Stimulated activated CD4-positive, alpha-beta T cell treated with anti-CD3 and anti-CD28 coated beads, Interleukin-4, amount 100 ng/mL, for 24 hours (primary cell): ENCODE measurements at places on chromosomes 11 and 22.
A peak's percentile ranks its signal among the peaks of the same experiment; 100 is the strongest.

- no peak for DNase-seq
These were observed 19.4 kb upstream of the GSTP1 start for GRCh38 chr11:67564230-67564629.

- DNase-seq = no peak
These were observed 79.1 kb upstream of the TIMP3 start for GRCh38 chr22:32722441-32722840.

GRCh38 chr11:68803766-68804165 lies 38.0 kb downstream of the CPT1A start:
- DNase-seq = no peak

GRCh38 chr11:1487851-1488574 lies 1.4 kb upstream of the MOB2 start:
- DNase-seq = no peak

- no peak for DNase-seq
These were observed 20.1 kb upstream of the SYTL2 start for GRCh38 chr11:85831050-85831449.

- peak; percentile 63 for DNase-seq
These were observed 11.4 kb downstream of the BCL9L start for GRCh38 chr11:118914178-118914918.

DNA sequence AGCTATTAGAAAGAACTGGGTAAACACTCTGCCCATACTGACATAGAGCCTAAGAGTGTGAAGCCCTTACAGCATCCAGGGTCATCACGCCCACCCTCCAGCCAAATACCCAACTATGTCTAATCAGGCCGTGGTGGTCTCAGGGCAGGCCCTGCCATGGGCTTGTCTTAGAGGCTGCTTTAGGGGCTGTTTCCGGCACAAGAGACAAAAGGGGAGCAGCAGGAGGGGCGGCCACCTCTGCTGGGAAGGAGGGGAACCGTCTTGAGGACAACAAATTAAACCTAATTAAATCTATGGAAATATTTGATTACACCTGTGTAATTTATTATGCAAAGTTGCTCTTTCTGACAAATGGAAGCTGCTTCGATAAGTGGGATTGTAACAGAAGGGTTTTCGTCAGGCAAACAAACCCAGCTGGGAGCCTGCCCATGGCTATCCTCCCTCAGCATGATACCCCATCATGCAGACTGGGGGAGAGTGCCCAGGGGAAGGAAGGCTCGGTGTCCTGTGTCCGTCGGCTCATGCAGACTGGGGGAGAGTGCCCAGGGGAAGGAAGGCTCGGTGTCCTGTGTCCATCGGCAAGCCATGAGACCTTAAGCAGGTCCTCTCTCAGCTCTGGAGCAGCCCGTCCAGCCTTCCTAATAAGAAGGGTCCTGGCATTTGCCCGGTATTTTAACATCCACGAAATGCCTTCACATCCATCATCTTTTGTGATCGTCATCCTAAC lies 163.6 kb upstream of the B3GAT1 start:
- DNase-seq = no peak

DNA sequence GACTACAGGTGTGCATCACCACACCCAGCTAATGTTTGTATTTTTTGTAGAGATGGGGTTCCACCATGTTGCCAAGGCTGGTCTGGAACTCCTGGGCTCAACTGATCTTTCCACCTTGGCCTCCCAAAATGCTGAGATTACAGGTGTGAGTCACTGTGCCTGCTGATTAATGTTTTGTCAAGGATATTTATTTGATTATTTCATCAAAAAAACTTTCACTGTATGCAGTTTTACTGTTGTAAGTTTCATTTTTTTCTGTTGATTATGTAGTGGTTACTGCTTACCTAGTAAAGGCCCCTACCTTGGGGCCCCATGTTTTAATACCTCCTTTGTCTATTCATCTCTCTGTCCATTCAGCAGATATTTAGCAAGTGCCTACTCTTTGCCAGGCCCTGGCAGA lies 16.7 kb upstream of the FAM168A start:
- DNase-seq = no peak

DNA sequence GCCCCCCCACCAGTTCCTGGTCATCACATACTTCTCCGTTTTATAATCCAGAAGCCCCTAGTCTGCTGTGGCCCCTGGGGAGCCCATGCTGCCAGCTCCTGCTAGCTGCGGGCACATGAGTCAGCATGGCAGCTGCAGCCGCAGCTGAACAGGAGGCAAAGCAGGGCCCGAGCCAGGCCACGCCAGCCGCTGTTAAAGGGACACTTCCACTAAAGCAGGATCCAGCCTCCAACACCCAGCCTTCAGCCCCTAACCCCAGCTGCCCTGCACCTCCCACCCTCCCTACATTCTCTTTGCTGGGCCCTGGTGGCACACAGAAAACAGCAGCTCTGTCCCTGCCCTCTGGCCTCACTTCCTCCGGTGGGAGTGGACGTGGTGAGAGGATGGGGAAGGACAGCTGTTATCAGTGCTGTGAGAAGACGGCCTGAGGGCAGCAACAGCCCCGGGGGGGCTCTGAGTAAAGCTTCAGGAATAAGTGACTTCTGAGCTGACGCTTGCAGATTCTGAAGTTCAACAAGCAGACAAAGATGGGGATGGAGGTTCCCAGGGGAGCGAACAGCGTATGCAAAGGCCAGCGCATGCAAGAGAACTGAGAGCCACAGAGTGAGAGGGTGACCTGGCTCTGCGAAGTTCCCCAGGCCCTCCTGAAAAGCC lies 688 bp upstream of the LRRC74B start:
- no peak for DNase-seq

DNA sequence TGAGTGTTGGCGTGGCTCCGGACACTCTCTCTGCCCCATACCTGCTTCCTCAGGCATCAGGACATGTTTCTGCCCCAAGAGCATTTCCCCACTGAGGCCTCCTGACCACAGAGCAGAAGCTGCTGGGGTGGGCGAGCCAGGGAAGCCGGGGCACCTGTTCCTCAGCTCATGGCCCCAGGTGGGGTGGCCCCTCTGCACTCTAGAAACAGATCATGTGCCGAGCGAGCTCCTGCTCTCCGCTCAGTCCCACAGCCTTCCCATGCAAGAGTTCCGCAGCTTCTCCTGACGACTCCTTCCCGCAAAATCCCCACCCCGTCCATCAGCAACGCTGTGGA lies 22.4 kb upstream of the PANX2 start:
- no peak for DNase-seq

DNA sequence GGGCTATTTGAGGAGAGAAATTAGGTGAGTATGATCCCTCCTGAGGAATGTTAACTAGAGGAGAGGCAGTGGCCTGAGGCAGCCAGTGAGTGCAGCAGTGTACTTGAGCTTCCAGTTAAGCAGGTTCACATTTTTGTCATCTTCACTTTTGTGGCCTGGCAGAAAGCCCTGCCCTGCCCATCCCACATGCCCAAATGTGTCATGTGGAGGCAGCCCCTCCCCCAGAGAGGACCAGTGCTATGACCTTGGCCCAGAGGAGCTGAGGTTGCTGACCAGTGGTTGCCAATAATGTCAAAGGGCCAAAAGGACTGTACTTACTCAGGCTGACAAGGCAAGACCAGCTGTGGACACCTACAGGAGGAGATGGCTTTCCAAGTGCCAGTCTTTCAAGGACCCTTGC lies 17.6 kb upstream of the GRK2 start:
- DNase-seq = no peak

GRCh38 chr11:46684367-46684766 lies 16.1 kb downstream of the ARHGAP1 start:
- DNase-seq = no peak

- no peak for DNase-seq
These were observed 6.9 kb downstream of the RAB6A start for GRCh38 chr11:73753938-73754337.

DNA sequence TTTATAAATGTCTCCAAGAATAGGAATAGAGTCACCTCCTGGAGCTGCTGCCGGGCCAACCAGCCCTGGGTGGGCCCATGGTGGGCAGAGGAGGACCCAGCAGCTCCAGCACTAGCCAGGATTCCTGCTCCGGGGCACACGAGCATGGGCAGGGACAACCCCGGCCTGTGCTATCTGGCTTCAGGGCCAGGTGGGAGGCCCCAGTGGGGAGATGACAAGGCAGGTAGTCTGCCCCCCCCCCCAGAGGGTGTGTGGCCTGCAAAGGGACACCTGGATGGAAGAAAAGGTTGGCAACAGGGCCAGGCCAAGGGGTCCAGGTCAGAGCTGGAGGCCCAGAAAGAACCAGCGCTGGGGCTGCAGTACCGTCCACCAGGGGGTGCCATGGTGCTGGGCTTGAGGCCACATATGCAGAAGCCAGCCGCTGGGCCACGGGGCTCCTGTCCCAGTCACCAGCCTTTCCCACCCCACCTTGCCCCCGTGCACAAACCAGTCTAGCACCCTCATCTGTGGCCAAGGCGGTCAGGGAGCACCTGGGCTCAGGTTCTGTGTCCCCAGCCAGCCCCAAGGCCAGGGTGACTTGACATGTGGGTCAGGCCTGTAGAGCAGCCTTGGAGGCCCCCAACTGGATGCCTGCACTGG lies 3.4 kb downstream of the TSPAN32 start:
- DNase-seq = peak; percentile 89

GRCh38 chr11:129895126-129896041 lies at the start of gene NFRKB:
Gene NFRKB, minus strand, starts transcription at chr11:129895578. Its CDS starts 2,729 bp downstream, at chr11:129892849.
- peak; percentile 85 for DNase-seq

- DNase-seq = no peak
These were observed 52.2 kb downstream of the NFAM1 start for GRCh38 chr22:42379966-42380537.

DNA sequence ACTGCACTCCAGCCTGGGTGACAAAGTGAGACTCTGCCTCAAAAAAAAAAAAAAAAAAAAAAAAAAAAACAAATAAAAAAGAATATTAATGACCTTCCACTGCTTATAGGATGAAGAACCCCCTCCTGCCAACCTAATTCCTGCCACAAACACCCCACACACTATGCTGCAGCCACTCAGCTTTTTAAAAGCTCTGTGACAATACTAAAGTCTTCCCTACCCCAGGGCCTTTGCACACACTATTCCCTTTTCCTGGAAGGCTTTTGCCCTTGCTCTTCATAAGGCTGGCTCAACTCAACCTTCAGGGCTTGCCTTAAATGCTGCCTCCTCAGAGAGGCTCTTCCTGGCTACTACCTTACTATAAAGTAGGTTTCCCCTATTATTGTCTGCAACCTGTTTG lies 10.8 kb upstream of the KCNJ11 start:
- no peak for DNase-seq

- DNase-seq = no peak
These were observed 21.4 kb upstream of the DKK3 start for GRCh38 chr11:12029738-12030363.

- DNase-seq = no peak
These were observed 149.1 kb downstream of the OPCML start for GRCh38 chr11:133383201-133383600.

- DNase-seq = no peak
These were observed 77.8 kb downstream of the UBASH3B start for GRCh38 chr11:122733318-122733717.

DNA sequence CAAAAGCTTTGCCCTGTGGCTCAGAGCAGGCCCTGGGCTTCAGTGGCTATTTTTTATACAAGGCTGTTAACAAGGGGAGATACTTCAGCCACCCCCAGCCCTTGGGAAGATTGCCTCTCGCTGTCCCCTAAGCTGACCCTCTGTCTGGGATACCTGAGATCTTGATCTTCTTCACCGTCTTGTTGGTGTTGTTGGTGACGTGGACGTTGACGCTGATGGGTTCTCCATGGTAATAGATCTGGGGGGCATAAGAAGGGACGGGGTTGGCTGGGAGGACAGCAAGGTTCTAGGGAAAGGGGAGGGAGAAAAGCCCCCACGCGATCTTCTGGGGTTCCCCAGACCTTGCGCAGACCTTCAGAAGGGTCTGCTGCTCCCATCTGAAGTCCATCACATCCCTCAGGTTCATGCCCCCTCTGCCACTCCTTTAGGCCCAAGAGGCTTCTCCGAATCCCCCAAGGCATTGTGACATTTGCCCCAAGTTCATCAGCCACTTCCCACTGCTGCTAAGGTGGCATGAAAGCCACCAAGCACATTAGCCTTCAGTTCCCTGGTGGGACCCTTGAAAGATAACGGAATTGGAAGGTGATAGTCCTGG lies 36.7 kb downstream of the TPBGL start:
- no peak for DNase-seq
